ENCODE measurements at places on chromosomes 1 and 21.

DNA sequence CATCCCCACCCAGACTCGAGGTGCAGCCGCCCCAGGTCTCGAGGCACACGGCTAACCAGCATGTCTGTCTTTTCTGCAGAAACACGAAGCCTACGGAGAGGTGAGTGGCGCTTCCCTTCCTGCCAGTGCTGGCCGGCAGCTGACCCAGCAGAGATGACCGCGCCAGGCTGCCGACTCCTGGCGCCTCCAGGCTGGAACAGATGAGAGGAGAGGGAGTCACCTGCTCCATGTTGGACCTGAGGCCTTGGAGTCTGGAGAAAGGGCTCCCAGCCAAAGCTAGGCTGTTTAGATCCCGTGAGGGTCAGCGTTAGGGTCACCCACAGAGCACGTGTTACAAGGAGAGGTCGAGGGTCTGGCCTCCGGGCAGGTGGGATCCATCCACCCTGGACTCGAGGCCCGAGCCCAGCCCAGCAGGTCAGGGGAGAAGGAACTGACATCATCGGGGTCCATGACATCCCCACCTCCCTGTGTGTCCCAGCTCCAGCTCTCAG, 14.9 kb downstream of the COL6A2 start:
- DNase-seq: no peak

DNA sequence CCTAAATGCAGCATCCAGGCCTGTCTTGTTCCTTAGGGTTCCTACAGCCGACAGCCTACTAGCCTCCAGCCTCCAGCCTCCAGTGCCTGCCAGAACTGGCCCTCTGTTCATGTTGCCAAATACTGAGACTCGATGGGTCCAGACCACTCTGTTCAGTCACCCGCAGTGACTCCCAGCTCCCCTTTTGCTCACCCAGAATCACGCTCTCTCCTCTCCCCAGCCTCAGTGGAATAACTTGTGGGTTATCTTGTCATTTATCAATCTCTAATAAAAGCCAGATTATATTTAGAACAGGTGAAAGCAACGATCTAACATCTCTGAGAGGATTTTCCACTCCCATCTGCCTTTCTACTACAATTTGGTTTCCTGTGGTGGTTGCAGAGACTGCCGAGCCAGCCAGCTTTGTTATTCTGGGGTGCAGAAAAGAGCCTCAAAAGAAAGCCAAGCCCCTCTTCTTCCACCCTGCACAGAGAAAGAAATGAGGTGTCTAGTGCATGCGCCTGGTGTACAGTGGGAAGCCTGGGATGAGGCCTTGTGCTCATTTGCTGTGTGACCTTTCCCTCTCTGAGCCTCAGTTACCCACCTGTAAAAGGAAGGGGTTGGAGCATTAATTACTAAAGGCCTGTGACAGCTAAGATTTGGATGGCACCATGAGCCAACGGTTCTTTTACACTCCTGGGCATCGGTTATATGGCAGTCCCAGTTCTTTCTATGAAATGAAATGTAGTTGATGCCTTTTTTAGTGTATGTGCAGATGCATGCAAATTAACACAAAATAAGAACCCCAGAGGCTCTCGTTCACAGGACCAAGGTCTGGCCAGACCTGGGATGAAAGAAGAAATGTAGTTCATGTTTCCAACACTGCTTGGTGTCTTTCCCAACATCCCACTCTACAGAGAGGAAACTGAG, 42.9 kb upstream of the ID3 start:
- DNase-seq: no peak

GRCh38 chr1:9538669-9539164, 548 bp upstream of the SLC25A33 start:
- no peak for DNase-seq

DNA sequence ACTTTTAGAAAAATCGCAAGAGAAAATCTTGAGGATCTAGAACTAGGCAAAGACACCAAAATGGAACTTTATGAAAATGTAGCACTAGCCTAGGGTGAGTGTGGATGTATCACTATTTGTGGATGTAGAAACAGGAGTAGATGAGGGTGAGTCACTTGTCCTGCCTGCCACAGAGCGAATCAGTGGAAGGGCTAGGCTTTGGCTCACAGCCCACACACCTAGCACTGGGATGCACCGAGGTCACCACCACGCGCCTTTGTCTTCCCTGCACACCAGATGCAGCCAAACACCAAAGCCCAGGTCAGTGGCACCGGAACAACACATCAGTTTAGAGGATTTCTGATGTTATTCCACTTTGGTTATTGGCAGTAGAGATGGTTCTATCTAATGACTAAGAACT, 38.2 kb downstream of the PKNOX1 start:
- no peak for DNase-seq

DNA sequence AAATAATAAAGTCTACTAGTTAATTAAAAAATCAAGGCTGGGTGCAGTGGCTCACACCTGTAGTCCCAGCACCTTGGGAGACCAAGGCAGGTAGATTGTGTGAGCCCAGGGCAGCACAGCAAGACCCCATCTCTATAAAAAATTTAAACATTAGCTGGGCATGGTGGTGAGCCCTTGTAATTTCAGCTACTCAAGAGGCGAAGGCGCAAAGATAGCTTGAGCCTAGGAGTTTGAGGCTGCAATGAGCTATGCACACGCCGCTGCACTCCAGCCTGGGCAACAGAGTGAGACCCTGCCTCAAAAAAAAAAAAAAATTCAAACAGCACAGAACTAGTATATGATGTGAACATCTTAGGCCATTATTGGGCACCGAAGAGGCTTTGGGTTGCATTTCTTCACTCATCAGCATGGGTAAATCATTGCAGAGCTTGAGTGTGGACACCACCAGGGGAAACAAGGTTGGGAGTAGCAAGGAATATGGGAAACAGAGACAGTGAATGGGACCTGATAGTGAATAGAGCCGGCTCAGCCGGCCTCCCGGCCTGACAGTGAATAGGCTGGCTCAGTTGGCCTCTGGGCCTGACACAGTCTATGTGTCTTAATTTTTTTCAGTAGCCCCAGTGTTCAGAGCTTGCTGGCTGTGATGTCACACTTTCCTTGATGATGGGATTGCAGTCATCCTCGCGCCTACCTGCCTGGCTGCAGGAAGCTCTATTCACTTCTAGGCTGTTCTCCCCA, 89.1 kb upstream of the ERRFI1 start:
- DNase-seq: no peak

DNA sequence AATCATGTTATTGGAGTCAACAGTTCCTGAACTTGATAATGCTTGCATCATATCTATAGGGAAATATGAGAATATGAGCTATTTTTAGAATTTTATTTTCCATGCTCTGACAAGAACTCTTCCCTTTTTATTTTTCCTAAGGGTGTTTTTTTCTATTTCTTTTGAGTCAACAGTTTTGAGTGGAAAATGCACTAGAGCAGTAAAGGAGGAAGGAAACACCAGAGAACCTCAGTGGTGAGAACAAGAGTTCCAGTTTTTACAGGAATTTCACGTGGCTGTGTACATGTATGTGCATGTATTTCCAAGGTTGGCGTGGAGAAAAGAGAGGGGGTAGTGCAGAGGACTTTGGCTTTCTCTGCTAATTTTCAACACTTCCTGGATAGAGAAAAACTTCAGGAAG, 63.6 kb upstream of the TNFSF18 start:
- DNase-seq: no peak

- no peak for DNase-seq
These were observed 481 bp downstream of the TAL1 start for GRCh38 chr1:47231301-47232186.

- no peak for DNase-seq
These were observed 150.0 kb downstream of the NOS1AP start for GRCh38 chr1:162219461-162219860.

- DNase-seq: no peak
These were observed 140.4 kb downstream of the ZMYM4 start for GRCh38 chr1:35408925-35409324.

GRCh38 chr1:47515164-47515789, 77.4 kb downstream of the FOXD2 start:
- no peak for DNase-seq

DNA sequence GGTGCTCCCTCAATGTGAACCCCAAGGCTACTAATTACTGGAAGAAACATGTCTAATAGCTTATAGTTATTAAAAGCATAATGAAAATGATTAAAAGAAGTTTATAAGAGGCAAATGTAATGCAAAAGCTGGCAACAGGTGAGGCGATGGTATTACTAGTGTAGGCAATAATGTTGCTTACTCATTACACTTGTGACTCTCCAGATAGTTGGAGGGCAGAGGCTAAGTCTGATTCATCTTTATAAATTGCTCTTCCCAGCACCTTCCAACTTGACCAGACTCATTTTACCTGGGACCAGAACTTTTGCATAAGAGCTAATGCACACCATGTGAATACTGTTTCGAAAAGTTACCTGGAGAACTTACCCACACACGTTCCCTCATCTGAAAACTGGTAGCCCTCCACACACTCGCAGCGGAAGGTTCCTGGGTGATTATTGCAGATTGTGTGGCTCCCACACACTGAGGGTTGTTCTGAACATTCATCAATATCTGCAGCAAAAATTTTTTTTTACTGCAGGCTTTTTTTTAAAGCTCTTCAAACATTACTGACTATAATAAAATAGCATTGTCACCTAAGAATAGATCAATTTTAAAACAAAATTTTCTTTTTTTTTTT, 48.0 kb downstream of the NID1 start:
- no peak for DNase-seq

- DNase-seq: no peak
These were observed 350.1 kb downstream of the CHRM3 start for GRCh38 chr1:239736479-239736878.

DNA sequence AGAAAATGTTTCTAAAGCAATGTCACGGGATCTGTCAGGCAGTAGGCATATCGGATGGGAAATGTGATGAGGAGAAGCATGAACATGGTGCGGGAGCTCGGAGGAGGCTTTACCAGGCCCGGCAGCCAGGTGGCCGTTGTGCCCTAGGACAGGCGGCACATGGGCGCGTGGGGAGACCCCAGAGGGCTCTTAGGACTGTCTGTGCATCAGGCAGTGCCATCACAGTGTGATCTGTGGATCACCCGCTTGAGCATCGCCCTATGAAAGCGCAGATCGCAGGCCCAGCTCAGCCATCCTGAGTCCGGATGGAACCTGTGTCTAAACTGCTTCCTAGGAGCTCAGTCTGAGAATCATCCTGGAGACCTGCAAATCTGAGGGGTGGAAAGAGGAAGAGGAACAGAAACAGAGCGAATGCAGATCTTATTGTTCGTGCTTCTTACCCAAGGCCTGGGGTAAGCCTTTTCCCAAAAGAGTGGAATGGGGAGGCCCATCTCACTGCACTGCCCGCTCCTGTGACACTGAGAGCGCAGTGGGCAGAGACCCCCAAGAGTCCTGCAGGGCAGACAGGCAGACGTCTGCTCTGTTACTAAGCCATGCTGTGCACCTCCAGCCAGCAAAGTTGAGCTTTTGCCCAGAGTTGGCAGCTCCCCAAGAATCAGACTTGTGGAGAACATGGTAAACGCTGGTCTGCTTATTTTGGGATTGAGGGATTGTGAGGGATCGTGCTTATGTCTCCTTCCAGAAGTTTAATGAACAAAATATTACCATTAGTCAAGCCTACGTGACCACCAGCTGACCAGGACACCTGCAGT, 251.0 kb downstream of the RHOU start:
- DNase-seq: no peak

DNA sequence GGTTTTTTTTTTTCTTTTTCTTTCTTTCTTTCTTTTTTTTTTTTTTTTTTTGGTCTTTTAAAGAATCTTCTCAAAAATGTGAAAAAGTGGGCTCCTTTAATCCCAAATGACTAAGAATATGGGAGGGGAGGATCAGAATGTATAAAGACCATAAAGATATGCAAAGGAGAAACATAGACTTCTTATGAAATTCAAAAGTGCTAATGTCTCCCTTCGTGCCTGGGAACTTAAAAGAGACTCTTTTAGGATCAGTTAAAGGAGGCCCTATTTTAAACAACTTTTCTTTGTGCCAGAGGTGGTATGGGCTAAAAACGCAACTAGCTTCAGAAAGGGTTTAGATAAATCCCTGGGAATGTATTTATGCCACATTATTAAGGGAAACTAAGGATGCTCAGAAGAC, 54.2 kb upstream of the KAZN start:
- no peak for DNase-seq
